Brain microvascular endothelial cell (primary cell): ENCODE measurements at places on chromosomes 12 and 14.

DNA sequence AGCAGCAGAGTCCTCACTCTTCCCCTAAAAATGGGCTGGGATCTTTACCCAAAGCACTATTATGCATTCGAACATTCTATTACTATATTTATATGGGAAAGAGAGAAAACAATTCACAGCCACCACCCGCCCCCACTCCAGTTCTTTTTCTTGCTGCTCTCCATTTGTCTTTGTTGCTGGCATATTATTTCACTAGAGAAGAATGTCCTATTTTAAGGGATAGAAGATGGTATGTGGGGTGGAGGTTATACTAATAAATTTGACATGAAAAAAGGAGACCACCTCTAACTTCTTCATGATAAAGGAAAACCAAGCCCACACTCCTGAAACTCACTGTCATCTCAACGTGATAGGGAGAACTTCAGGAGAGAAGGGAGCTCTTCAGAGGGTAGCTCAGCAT, 28.5 kb upstream of the NTF3 start:
- DNase-seq, result no peak

- peak; percentile 34 for DNase-seq
Observed at GRCh38 chr14:67387195-67387594, 24.8 kb downstream of the PLEK2 start.

DNA sequence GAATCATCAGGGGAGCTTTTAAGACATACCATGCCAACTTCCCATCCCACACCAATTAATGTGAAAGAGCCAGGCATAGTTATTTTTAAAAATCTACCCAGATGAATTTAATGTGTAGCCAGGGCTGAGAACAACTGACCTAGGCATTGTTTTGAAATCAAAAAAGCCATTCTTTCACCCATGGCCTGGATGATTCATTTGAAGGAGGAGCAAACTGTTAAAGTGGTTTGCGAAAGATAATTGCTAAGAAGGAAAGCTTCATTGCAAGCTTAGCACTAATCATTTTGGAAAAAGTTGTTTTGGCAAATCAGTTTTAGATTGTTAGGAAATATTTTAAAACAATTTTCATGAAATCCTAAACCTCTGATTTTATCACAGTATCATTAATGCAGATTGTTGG, 2.1 kb upstream of the GTSF1 start:
- no peak for DNase-seq

- peak; percentile 24 for DNase-seq
Observed at GRCh38 chr14:53151523-53152183, 1.5 kb downstream of the DDHD1 start.

- DNase-seq, result no peak
Observed at GRCh38 chr12:46522071-46522470, 149.5 kb upstream of the SLC38A2 start.

- peak; percentile 91 for DNase-seq
Observed at GRCh38 chr12:71556875-71557274, 106.8 kb downstream of the ZFC3H1 start.

DNA sequence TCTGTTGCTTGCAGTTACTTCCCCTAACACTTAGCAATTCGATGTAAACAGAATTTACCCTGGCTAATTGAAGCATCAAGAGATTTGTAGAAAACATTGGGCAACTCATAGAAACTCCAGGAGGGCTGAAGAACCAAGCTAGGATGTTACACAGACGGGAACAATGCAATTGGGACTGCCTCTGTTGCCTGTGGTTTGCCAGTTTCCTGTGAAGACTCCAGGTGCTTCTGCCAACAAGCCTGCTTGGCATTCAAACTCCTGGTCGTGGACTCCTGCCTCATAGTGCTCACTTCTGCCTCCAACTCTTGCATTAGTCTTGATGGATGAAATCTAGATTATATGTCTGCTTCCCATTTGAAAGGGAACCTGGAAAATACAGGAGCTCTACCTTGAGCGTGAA, 246.0 kb downstream of the BMP4 start:
- no peak for DNase-seq

DNA sequence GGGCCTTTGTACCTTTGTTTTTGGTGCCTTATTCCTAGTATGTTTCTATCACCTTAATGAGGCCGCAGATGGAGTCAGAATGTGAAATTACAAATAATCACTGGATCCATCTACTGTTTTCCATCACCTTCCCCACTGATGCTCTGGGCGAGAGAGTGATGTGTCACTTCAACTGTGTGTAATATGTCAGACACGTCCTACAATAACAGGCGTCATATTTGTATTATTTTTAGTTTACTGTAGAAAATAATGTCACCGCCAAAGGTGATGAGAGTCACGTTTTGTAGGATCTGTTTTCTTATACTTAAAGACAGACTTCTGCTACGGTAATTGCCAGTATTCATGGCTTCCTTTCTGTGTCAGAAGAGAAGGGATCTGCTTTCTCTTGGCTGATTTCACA, 22.4 kb upstream of the P2RX4 start:
- no peak for DNase-seq

DNA sequence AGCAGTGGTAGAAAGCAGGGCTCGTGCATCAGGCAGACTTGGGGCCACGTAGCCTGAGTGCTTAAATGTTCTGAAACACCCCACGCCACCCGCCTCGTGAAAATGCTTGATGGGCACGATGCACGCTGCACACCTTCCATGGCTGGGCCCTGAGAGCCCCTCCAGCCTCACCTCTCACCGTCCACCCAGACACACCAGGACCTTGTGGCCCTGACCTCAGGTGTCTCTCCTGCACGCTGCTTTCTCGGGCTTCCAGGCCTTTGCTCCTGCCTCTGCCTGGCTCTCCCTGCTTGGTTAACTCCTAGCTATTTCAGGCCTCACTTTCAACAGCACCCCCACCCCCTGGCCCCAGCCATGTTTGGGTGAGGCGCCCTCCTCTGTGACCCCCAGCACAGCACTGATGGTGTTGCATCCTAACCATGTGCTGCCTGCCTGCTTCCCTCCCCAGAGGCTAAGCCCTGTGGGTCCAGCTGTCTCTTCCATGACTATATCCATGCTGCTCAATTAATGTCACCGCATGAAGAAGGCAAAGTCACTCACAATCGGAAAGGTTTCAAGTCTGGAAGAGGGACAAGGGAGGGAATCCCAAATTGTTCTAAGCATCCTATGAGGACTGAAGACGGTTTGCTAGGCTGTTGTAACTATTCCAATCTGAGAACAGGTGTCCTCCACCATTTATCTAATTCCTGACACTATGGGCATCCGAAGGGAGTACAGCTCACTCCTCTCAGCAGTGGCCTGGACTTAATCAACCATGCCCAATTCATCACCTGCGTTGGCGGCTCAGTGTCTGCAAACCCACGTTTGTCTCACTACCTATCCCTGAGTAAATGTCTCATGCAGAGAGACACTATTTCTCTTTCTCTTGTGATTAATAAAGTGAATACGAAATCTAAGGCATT, 82.2 kb downstream of the CCDC88C start:
- no peak for DNase-seq

DNA sequence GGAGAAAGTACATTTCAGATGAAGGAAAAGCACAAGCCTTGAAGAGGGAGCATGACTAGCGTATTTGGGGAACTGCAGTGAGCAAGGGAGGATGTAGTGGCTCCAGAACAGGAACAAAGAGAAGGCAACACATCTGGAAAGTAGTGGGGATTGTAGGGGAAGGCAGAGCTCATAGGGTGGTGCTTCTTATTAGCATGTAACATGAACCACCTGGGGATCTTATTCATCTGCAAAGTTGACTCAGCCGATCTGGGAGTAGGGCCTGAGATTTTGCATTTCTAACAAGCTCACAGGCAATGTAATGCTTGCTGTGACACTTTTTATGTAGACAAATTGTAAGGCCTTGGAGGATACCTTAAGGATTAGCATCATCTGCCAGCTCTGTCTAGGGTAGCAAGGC, 447.3 kb downstream of the NELL2 start:
- no peak for DNase-seq

GRCh38 chr12:52121824-52122539, 42.5 kb downstream of the SMIM41 start:
- peak; percentile 22 for DNase-seq

GRCh38 chr14:99321236-99321925, 49.4 kb upstream of the BCL11B start:
- DNase-seq, result no peak

DNA sequence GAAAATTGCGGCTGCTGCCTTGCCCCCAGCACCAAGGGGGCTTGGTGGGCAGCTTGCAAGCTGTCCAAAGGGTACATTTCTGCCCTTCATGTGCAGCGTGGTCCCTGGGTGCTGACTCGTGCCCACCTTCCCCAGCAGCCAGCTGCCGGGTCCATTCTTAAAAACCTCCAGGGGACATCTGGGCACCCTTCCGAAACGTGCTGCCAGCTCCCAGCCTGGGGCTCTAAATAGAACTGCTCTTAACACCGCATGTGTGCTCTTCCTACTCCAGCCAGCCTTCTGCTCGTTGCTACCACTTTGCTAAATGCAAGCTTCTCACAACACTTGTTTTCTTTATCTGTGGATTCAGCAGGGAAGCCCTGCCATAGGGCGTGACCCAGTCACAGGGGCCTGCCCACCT, 66.0 kb downstream of the RIMBP2 start:
- DNase-seq, result no peak

DNA sequence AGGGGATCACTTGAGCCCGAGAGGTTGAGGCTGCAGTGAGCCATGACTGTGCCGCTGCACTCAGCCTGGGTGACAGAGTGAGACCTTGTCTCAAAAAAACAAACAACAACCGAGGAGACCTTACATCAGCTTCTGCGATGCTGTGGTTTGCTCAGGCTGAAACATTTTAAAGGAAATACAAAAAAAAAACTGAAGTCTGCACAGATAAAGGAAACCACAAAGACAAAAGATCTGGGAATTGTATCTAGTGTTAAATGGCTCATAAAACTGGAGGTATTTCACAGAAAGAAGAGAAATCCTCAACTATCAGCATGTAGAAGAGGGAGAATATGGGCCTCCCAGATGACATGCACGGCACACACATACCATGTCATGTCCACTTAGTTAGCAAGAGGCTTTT, 60.3 kb upstream of the VPS33A start:
- DNase-seq, result peak; percentile 6

- peak; percentile 65 for DNase-seq
Observed at GRCh38 chr12:80598004-80598606, 109.3 kb upstream of the MYF6 start.

DNA sequence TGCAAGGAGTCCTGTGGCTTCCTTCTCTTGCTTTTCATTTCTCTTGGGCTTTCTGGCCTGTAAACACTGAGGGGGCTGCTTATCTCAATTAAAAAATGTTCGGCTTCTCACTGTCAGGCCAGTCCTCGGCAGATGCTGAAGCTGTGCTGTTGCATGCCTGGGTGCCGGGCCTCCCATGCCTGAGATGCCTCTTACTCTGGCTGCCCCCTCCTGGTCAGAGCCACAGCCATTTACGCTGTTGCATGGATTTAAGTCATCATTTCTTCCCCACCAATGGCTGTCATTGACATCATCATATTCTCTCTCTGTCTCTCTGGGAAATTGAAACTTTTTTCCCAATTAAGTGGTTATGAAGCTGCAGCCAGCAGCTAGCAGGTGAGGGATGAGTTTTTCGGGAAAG, 53.7 kb downstream of the FOXN4 start:
- DNase-seq, result peak; percentile 31

- DNase-seq, result no peak
Observed at GRCh38 chr12:28457785-28458184, 267.5 kb downstream of the CCDC91 start.

- no peak for DNase-seq
Observed at GRCh38 chr14:67574156-67574555, 25.9 kb downstream of the PIGH start.

DNA sequence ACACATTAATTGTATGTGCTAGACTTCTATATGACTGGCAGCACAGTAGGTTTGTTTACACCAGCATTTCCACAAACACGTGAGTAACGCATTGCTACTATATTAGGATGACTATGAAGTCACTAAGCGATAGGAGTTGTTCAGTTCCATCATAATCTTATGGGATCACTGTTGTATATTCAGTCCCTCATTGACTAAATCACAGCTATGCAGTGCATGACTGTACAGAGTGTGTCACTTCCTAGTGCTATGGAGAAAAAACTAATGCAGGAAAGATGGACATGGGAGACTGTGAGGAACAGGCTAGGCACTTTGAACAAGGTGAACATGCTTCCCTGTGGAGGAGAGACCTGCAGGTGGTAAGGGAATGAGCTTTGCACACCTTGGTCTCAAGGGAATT, 259.8 kb downstream of the NUAK1 start:
- no peak for DNase-seq

- DNase-seq, result no peak
Observed at GRCh38 chr12:76881142-76881541, 2.3 kb upstream of the CSRP2 start.

- DNase-seq, result no peak
Observed at GRCh38 chr12:110234331-110234751, 46.7 kb upstream of the ATP2A2 start.

DNA sequence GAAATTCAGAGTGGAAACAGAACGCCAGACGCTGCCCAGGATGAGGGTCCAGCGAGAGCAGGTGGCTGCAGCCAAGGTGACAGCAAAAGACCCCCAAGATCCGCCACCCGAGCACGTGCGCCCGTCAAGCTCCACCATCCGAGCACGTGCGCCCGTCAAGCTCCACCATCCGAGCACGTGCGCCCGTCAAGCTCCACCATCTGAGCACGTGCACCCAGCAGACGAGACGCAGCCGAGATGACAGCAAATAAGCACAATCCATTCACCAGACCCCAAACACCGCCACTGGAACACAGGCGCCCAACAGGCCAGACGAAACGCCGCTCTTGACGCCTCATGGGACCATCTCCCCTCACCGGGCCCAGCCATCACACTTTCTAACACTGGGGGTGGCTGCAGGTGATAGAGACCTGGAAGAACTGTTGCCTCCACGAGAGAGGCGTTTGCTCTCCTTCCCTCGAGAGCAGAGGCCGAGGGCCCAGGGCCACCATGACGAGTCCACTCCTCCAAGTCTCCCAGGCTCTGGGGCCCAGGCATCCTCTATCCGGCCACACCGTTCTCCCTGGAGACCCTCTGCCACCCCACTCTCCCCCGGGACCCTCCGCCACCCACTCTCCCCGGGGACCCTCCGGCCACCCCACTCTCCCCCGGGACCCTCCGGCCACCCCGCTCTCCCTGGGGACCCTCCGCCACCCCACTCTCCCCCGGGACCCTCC, 62.1 kb upstream of the GALNT9 start:
- DNase-seq, result no peak

DNA sequence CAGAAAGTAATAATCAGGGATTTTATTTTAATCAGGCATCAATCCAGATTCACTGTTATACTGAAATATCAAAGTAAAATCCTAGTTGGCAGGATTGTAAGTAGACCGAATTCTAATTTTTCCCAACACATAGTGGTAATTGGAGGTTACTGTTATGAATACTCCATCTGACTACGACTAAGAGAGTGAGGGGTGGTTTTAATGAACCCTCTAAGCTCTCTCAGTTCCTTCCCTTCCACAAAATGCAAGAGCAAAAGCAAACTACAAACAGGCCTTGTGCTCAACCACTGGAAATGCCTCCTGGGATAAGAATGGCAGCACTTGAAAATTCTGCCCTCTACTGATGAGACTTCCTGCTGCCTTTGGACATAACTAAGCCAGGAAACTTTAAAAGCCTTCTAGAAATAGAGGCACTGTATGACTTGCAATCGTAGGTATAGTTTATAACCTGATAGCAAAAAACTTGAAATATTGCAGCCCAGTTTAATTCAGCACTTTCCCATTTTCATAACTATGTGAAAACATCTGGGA, 184.8 kb downstream of the SLC16A7 start:
- peak; percentile 25 for DNase-seq

GRCh38 chr12:69274861-69275260, 35.5 kb downstream of the CPSF6 start:
- no peak for DNase-seq
